NCI-H146 (cell line): ENCODE measurements at places on chromosomes 4 and X.

- DNase-seq = peak; percentile 43
Observed at GRCh38 chrX:129634541-129634940, 20.2 kb downstream of the APLN start.

DNA sequence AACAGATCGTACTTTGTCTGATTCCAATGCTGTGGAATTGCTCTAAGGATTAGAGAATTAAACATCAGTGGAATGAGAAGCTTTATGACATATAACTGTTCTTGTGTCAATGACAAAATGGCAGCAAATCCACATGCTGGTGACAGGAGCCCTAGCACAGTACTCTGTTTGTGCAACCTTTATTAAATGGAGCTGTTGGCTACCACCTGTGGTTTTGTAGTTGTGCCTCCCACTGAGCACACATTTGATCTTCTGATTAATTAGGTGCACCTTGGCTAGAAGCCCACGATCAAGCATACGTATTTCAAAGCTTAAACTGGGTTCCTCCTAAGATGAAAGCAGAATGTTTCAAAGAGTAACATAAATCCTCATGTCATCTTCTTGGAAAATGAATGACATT lies 394.0 kb upstream of the IGFBP7 start:
- peak; percentile 74 for DNase-seq

GRCh38 chr4:85486425-85487086 lies 11.6 kb downstream of the ARHGAP24 start:
- no peak for DNase-seq

GRCh38 chr4:168634276-168634802 lies 137.5 kb downstream of the PALLD start:
- DNase-seq = no peak

- DNase-seq = no peak
Observed at GRCh38 chr4:147924604-147925412, 192.9 kb downstream of the ARHGAP10 start.
